Stimulated activated CD8-positive, alpha-beta memory T cell treated with anti-CD3 and anti-CD28 coated beads, Interleukin-2, amount 100 ng/mL, for 48 hours (primary cell): ENCODE measurements at places on chromosomes 2 and 18.

DNA sequence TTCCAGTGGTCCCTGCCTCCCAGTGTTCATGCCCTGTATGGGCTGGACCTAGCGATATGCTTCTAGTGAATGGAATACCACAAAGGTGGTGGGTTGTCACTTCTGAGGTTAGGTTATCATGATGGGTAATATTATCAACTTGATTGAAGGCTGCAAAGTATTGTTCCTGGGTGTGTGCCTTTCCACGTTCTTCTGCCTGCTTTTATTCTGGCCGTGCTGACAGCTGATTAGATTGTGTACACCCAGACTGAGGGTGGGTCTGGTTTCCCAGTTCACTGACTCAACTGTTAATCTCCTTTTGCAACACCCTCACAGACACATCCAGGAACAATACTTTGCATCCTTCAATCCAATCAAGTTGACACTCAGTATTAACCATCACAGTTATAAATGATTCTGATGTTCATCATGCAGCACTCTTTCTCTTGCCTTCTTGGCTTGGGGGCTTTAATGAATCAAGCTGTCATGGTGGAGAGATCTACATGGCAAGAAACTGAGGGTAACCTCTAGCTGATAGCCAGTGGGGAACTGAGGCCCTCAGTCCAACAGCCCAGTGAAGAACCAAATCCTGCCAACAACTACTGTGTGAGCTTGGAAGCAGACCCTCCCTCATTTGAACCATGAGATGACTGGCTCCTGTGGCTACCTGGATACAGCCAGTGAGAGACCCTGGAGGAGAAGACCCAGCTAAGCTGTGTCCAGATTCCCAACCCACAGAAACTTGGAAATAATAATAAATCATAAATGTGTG lies 63.0 kb upstream of the CELF4 start:
- no peak for DNase-seq

DNA sequence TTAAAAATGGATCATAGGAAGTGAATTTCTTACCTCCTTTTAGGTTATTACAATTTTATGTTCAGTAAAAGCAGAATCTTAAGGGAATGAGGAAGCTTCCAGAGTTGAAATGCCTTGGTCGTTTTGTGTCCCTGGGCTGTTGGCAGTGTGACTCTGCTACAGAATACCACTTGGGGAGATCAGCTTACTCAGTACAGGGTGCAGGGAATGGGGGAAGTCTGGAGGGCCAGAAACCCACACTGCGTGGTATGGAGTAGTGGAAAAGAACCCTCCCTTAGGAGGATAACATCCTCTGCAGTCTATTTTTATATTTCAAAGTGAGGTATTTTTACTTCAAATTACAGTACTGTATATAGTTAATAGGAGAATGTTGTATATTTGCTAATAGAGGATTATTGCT lies 51.1 kb downstream of the R3HDM1 start:
- no peak for DNase-seq

DNA sequence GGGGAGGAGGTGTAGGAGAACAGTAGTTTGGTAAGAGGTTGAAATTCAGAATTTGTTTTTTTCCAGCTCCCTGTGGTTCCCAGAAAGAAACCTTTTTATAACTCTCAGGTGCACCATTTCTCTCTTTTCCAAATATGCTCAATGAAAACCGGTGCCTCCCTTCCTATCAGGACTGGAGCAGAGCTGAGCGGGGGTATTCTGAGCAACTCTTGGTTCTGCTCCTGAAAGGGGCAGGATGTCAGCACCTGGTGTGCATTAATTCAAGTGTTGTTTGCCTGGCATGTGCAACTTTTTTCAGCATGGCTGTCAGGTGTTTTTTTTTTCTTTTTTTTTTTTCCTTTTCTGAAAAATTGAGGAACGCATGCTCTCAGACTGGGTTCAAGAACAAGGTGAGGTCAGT lies 74.1 kb downstream of the MAPK4 start:
- no peak for DNase-seq

GRCh38 chr2:150513647-150514046 lies 26.2 kb upstream of the RND3 start:
- no peak for DNase-seq

DNA sequence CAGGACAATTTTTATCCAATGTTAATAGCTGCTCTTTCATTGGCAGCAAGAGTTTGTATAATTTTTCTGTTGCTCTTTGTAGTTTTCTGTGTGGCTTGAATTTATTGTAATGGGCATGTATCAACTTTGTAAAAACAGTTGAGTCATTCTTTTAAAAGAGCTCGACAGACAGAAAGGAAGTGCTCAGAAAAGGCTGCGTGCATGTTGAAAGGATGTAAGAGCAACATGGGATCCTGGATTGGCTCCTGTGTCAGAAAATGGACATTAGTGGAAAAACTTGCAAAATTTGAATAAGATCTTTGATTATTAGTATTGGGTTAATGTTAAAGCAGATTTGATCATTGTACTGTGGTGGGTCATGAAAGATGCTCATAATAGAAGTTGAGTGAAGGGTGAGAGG lies 93.3 kb upstream of the CDC42EP3 start:
- DNase-seq, result no peak

- DNase-seq, result no peak
Measured at GRCh38 chr18:64562651-64563050, 413.8 kb upstream of the LINC00305 start.

DNA sequence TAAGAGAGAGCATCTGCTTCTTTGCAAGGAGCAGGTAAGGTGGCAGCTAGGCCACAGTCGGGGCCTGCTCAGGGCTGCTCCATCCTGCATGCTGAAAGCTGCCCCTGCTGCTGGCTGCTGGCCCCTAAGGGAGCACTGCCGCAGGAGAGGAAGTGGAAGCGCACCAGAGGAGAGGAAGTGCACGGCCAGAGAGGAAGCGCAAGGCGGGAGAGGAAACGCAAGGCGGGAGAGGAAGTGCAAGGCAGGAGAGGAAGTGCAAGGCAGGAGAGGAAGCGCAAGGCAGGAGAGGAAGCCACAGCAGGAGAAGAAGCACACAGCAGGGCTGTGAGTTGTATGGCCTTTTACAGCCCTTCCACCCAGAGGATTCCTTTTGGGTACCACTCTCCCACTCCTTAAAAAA lies 539.0 kb upstream of the TNP1 start:
- DNase-seq, result no peak

DNA sequence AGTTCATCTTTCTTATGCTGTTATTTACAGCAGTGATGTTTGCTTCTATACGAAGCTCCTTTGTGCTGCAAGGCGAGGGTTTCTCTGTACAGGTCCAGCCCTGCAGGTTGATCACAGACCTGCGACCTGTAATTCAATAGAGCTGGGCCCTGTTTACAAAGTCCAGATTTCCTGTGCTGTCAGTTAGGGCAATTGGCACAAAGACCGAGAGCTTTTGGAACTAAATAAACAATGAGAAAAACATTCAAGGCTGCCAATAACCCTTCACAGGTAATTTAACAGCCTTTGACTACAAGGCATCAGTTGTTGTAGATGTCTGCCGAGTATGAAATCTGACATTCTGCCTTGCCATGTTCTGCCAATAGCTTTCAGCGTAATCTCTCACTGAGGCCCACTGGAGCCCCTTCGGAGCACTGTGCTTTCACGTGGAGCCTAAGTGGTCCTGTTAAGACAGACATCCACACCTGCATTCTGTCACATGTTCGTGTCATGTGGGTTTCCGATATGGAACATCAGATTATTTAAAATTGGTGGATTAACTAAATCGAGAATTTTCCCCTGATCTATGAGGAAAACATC lies 232.5 kb downstream of the PTGR3 start:
- DNase-seq, result no peak

DNA sequence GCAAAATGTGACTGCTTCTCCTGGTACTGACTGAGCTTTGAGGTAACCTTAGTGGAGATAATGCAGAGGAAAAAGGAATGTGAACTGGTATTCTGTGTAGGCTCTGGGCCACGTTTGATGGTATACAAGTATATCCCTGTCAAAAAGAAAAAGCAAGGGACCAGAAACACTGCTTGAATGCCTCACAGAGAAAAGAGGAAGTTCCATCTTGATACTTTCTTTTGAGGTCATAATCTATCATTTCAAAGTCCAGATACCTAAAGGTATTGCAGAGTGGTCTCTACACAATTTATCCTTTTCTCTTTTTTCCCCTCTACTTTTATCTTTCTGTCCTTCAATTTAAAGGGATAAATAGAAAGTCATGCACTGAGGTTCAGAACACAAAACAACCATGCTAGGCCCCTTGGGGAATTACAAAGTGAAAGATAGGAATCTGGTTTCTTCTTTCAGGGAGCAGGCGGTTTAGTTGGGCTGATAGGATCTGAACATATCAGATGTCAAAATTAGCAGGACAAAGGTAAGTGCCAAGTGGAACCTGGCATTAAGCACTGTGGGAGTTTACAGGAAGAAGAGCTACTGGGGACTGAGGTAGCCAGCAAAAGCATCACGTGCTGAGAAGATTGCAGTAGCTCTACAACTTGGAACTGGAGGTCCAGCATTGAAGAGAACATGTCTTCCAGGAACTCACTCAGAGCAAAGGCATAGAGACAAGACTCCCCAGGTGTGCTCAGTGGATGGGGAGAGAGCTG lies 121.2 kb downstream of the LYPD6 start:
- DNase-seq, result no peak

GRCh38 chr2:24374301-24374700 lies 14.0 kb upstream of the ITSN2 start:
- DNase-seq, result no peak

DNA sequence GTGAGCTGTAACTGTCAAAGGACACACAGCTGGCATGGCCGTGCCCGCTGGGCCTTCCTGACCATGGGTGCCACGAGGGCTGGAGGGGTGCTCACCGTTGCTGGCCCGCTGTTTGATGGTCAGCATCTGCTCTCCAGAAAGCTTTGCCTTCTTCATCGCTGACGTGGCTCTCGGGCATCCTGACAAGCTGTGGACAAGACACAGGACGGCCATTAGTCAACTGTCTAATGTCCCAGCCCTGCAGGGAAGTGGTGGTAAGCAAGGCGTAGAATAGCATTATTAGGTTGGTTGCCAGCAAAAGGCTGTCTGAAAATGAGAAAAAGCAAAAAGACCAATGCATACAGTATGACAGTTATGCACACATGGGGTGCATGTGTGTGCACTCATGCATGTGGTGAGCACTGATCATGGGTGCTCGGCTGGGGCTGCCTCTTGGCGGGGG lies 64.7 kb upstream of the PXDN start:
- DNase-seq, result no peak

- no peak for DNase-seq
Measured at GRCh38 chr2:129176375-129176774, 803.1 kb upstream of the RAB6C start.

GRCh38 chr2:216588861-216589710 lies 44.1 kb upstream of the IGFBP2 start:
- DNase-seq, result no peak

DNA sequence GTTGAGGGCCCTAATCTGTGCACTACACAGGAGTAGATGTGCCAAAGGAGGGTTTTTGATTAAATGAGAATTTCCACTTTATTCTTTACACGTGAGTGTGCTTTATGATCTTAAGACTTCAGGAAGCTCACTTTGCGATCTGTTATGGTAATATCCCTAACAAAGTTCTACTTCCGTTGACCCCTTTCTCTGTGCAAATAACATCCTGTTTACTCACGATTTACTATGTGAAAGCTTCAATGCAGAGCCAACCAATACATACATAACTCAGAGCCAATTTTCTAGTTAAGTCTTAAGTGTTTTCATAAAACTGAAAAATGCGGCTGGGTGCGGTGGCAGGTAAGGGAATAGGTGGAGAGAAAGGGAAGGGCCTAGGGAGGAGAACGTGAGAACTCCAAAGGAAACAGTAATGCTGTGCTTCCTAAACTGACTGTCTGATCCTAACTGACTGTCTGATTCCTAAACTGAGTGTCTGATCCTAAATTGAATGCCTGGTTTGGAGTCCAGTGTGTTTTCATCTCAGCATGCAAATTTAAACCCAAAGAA lies 87.6 kb downstream of the PLCL1 start:
- no peak for DNase-seq

GRCh38 chr18:60563082-60563481 lies 190.5 kb upstream of the MC4R start:
- DNase-seq, result no peak

DNA sequence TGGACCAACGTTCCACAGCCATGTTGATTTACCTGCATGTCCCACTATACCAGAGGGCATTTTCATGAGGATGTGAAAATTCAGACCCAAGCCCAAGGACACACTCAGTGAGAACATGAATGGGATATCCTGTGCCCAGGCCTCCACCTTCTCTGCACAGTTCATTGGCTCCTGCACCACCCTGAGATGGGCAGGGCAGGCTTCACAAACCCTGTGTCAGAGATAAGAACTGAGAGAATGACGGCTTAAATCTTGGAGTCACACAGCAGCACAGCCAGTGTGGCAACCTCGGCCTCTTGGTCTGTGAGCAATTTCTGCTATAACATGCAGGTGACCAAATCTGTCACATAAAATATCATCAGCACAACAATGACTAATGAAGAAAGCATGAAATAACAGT lies 71.9 kb downstream of the UXS1 start:
- DNase-seq, result no peak

GRCh38 chr2:17518212-17519154 lies at the start of gene RAD51AP2:
RAD51AP2 (minus strand) TSS chr2:17518440; CDS start chr2:17518415, 25 bp downstream.
- no peak for DNase-seq

GRCh38 chr18:44543387-44543786 lies 137.3 kb upstream of the SETBP1 start:
- DNase-seq, result no peak

- DNase-seq, result no peak
Measured at GRCh38 chr2:177629357-177630024, 236.9 kb downstream of the AGPS start.

DNA sequence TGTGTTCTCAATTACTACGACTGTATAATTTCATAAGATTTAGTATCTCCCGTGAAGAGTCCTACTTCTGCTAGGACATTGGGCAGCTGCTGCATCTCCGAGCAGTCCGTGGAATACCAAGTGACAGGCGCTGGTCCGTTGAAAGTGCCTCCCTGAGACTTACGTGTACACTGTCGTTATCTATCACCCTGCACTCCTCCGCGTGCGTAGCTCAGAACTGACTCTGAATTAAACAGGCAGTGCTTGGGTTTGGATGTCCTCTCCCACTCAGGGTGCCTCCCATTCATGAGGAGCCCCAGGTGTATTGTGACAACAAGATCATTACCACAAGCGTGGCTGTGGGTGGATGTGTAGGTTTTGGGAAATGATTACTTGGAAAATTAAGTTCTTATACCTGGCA lies 148.4 kb downstream of the SH3RF3 start:
- DNase-seq, result no peak

DNA sequence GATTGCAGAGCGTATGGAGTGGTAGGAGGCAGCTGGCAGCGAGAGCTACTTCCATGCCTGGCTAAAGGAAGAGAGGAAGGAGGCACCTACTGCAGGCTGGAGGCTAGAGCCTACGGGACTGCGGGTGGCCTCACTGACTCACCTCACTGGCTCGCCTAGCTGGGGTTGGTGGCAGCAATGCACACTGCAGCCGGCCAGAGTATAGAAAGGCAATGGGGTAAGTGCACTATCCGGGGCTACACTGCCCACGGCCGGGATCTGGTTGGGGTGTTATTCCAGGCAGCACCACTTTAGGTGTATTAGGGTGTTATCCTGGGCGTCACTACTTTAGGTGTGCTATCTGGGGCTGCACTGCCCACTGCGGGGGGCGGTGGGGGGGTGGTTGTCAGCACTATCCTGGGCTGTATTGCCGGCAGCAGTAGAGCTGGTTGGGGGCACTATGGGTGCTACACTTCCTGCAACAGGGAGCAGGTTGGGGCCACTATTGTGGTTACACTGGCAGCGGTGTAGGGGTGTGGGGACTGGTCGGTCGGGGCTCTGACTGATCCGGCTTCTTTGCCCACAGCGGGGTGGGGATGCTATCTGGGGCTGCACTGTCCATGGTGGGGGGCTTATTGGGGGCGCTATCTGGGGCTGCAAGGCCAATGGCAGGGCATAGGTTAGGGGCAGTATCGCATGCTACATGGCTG lies 33.3 kb upstream of the ANKRD62 start:
- DNase-seq, result no peak
